Hepatocyte (in vitro differentiated cells): ENCODE measurements at places on chromosomes 2 and 18. TPM values are rescaled to one million over a fixed set of nuclear protein-coding genes. Genes with fewer than 3 reads are reported as not detected.

The RAB27B gene
- 4.5 and 5.2 TPM in 2 replicates for polyA plus RNA-seq

The CXXC1 gene
- 68.3 and 89.3 TPM in 2 replicates for polyA plus RNA-seq

The MREG gene
- polyA plus RNA-seq = 5.6 and 7.1 TPM in 2 replicates

The LINC00305 gene
- 1.5 and 1.9 TPM in 2 replicates for polyA plus RNA-seq

The FBLN7 gene
- 1.5 and 1.7 TPM in 2 replicates for polyA plus RNA-seq

The KIF3C gene
- 6.9 and 10.9 TPM in 2 replicates for polyA plus RNA-seq

The STEAP3 gene
- 7.1 and 12.0 TPM in 2 replicates for polyA plus RNA-seq

The TBR1 gene
- polyA plus RNA-seq = not detected in 2 replicates

The CRYBA2 gene
- polyA plus RNA-seq = not detected in 2 replicates

The UGT1A4 gene
- not detected in 2 replicates for polyA plus RNA-seq

The SELENOI gene
- polyA plus RNA-seq = 6.4 and 10.1 TPM in 2 replicates

The HOXD11 gene
- 9.9 and 11.5 TPM in 2 replicates for polyA plus RNA-seq

The GPR55 gene
- polyA plus RNA-seq = 0.32 TPM in 1 of 2 replicates, not detected in the other

The SP140 gene
- polyA plus RNA-seq = 0.40 and 0.51 TPM in 2 replicates

The SERPINB12 gene
- not detected in 2 replicates for polyA plus RNA-seq

The ARHGEF4 gene
- 11.2 and 17.3 TPM in 2 replicates for polyA plus RNA-seq

The HOXD8 gene
- 0.77 TPM in 1 of 2 replicates, not detected in the other for polyA plus RNA-seq
